ENCODE measurements at places on chromosomes 3 and 15.

- DNase-seq, result no peak
Measured at GRCh38 chr3:114558271-114558670, 264.4 kb downstream of the TIGIT start.

GRCh38 chr3:81521855-81522254 is 239.6 kb downstream of the GBE1 start:
- DNase-seq, result no peak

DNA sequence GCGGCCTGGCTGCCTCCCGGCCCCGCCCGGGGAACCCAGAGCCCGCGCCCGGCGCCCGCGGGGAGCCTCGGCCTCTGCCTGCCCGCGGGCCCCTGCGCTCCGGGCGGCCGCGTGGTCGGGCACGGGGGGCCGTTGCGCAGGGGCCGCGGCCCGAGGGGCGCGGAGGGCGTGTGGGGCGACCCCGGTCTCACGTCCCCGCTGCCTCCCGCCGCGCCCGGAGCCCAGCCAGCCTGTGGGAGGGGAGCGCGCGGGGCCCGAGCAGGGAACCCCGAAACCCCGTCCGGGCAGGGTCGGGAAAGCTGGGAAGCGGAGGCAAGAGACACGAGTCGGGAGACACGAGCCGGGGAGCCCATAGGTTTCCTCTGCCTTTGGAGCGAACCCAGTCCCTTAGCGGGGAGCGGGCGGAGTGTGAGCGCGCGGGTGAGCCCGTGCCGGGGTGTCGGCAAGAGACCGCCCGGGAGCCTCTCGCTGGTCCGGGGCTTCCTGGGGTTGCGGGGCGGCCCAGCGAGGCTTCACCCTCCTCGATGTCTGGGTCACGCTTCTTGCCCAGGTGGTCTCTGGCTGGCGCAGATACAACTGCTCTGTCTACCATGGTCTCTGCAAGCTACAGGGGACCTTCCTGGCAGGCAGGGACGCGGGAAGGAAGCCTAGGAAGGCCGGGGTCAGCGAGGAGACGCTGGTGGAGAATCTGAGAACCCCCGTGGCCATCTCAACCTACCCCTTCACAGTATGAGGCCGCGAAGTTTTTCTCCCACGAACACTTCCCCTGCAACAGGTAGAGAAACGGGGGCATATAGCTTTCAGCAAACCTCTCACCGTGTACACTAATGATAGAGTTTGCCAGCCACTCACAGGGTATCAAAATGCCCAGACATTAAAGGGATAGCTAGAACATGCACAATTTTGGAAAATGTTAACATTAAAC is 586 bp downstream of the LRRK1 start:
- peak; percentile 29 for DNase-seq

DNA sequence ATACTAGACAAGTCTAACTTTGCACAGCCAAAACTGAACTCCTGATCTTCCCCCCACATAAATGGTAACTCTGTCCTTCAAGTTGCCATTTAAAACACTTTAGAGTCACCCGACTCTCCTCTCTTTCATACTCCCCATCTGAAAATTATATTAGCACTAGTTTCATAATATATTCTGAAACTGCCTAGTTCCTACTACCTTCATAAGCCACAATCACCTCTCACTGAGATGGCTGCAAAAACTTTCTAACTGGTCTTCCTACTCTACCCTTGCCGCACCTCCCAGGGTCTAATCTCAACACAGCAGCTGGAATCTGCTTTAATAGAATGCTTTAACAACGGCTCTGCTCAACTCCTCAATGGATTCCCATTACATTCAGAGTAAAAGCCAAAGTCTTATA is 55.0 kb downstream of the GLB1 start:
- DNase-seq, result no peak

GRCh38 chr3:42289026-42289425 is 23.0 kb upstream of the CCK start:
- no peak for DNase-seq

- no peak for DNase-seq
Measured at GRCh38 chr3:78860567-78860966, 907.2 kb downstream of the ROBO1 start.

DNA sequence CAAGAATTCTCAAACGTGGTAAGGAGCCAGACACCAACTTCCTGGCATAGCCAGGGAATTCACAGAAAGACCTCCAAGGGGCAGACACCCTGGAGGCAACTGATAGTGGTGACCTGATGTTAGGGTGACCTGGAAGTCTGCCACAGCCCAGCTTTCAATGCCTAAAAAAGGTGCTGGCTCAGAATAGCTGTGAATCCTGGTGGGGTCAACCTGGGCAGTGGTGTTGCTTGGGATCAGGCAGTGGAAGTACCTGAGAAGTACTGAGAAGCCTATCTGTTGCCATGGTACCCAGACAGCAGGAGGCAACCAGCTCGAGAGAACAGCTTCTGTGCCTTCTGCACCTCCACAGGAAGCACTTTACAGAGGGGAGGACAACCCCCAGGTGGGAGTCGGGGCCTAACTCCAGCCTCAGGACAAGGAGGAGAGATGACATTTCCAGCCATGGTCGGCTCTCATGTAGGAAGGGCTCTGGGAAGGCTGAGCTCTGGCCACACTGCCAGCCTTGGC is 55.4 kb upstream of the LARS2 start:
- no peak for DNase-seq

DNA sequence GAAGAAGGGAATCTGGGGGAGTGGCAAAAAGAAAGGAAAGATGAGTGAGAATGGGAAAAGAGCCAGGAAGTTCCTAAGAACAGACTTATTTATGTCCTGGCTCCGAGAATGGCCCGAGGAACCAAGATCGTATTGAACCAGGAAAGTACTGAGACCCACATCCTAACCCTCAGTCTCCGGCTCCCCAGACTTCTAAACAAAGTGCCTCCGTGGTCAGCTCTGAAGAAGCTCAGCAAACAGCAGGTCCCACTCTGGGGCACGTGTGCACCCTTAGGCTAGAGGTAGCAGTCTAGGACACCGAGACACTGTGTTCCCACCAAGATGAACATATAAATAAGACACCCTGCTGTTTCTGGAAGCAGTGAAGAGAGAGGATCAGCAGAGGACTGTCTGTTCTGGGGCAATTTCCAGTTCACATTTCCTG is 307.4 kb downstream of the NTRK3 start:
- peak; percentile 13 for DNase-seq

- DNase-seq, result peak; percentile 71
Measured at GRCh38 chr3:115623044-115623868, at the start of gene GAP43. Gene GAP43 (plus strand): TSS chr3:115623510. CDS start chr3:115623690, 180 bp downstream.

- DNase-seq, result peak; percentile 39
Measured at GRCh38 chr3:138348754-138349739, 668 bp downstream of the MRAS start.

GRCh38 chr15:89199746-89200145 is 21.6 kb downstream of the RLBP1 start:
- no peak for DNase-seq

DNA sequence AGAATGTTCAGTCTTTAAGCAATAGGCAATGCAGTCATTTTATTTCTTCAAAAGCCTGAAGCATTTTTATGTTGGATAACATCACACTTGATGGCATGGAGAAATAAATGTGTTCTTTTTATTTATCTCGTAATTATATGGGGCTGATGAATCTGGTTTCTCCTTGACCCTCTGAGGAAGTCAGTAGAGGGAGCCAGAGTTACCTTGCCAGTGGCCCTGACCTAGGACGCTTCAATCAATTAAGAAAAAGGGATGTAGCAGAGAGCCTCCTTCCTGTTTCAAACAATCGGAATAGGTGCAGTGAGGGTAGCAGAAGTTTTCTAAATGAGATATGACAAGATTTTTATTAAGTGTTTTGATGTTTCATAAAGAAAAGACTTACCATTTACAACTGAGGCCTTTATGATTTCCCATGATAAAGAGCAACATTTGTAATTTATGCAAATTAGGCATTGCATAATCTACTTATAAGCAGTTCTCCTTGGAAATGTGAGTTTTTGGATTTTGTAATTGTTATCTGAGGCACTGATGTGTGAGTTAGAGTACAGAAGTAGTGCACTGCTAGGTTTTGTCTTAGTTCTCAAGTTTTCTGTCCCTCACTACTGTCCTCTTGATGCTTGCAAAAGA is 129.1 kb downstream of the RAP2B start:
- DNase-seq, result peak; percentile 23

GRCh38 chr15:88447741-88448140 is 19.4 kb downstream of the MRPL46 start:
- no peak for DNase-seq

GRCh38 chr3:29212789-29213433 is 68.0 kb upstream of the RBMS3 start:
- no peak for DNase-seq

DNA sequence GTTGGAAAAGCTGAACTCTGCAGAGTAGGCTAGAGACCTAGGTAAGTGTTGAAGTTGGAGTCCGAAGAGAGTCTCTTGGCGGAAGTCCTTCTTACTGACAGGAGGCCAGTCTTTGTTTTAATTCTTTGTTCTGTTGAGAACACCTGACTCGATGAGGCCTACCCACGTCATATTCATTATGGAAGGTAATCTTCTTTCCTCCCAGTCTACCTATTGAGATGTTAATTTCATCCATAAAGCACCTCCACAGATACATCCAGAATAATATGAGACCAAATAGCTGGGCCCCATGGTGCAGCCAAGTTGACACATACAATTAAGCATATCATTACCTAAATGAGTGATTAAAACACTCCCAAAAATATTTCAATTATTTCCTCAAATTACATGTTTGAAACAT is 515.5 kb downstream of the CADM2 start:
- no peak for DNase-seq

- DNase-seq, result peak; percentile 27
Measured at GRCh38 chr3:46395210-46395661, 11.6 kb downstream of the CCR5AS start.
